GM12891 (cell line): ENCODE measurements at places on chromosomes 3 and 15.

DNA sequence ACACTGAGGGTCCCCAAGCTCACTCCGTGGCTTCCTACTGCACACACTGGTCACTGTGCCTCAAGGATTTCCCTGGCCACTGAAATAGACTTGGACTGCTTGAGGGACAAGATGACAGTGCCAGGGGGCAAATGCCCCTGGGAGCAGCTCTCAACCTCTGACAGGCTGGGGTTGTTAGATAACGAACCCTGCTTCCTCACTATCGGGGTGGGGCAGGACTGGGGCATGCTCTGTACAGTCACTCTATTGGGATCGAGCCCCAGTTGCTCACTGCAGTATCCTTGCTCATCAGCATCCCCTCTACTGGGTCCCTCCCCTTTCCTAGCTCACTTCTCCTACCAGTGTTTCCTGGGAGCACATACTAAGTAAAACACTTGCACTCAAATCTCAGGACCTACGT, 610.8 kb downstream of the NTRK3 start:
- no peak for DNase-seq

- DNase-seq, result no peak
These were observed 4.1 kb downstream of the RCN2 start for GRCh38 chr15:76935620-76936019.

GRCh38 chr3:189298469-189299375, 127.0 kb downstream of the TPRG1 start:
- no peak for DNase-seq

DNA sequence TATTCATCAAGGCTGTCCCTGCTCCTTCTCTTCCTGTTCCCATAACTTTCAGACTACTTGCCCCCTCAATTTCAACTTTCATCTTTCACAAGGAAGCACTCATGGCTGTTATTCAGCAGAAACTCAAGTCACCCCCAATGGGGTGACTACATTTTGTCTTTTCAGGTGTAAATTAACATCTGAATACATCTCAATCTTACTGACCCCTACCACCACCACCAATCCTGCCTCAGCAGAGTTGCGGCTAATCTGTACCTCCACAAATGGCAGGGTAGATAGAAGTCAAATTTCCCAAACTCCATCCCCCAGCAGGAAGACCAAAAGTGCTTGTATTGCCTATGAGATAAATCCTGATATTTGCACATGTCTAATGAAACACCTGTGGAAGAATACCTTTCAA, 19.2 kb downstream of the SOX2 start:
- no peak for DNase-seq

DNA sequence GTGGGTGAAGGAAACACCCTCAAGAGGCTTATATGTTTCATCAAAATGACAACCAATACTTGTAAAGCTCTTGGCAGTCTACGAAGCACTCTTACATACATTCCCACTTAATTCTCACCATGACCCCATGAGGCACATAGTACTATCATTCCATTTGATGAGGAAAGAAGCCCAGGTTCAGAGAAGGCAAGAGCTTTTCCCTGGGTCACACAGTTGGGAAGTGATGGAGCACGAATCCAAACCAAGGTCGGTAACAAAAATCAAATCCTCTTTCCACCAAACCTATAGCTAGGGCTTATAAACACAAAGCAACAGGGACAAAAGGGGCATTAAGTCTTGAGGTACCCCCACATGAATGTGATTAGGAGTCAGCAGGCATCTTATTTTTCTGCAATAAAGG, 187.1 kb downstream of the UACA start:
- no peak for DNase-seq

DNA sequence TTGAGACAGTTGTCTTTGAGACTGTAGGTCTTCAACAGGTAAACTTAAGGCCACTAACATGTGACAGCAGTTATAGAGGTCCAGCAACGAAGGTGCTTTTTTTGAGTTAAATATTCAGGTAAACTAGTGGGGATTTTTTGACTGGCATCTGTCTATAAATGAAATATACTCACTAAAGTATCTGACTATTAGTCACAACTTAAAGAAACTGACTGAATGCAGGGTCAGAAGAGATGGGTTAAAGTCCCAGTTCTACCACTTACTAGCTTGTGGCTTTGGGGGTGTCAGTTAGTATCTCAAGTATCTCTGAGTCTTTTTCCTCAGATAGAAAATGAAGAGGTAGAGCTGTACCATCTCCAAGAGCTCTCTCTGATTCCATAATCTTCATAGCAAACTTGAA, 18.0 kb downstream of the MIX23 start:
- DNase-seq, result no peak

GRCh38 chr15:90232196-90232595, 1.5 kb downstream of the CIB1 start:
- DNase-seq, result no peak

GRCh38 chr15:52790941-52791751, 1.0 kb upstream of the ONECUT1 start:
- DNase-seq, result no peak

GRCh38 chr3:27680517-27681246, 41.4 kb downstream of the EOMES start:
- no peak for DNase-seq

DNA sequence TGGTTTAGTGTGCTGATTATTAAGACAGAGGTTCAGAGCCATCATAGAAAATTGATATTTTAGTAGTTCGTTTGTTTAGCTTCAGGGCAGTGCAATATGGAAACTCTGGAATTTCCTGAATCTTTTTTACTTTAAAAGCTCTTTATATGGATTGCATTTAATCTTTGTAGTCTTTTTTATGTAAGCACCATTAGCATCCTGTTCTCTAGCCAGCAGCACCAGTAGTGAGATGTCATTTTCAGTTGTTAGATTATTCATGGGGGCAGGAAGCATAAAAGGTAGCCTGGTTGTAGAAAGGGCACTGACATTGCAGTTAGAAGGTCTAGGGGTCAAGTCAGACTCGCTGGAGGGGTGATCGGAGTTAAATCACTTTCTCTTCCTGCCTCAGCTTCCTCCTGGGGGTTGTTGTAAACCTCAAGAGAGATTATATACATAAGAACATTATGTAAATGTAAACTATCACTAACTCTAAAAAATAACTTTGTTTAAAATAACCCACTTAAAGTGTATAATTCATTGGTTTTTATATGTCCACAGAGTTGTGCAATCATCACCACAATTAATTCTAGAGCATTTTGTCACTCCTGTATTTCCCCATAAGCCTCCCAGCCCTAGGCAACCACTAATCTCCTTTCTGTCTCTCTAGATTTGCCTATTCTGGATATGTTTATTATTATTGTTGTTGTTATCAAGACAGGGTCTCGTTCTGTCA, 31.4 kb upstream of the ITPKA start:
- no peak for DNase-seq

- DNase-seq, result no peak
These were observed 1.2 kb downstream of the FAM98B start for GRCh38 chr15:38455092-38455491.

GRCh38 chr15:98416222-98416855, 232.0 kb upstream of the IGF1R start:
- no peak for DNase-seq

DNA sequence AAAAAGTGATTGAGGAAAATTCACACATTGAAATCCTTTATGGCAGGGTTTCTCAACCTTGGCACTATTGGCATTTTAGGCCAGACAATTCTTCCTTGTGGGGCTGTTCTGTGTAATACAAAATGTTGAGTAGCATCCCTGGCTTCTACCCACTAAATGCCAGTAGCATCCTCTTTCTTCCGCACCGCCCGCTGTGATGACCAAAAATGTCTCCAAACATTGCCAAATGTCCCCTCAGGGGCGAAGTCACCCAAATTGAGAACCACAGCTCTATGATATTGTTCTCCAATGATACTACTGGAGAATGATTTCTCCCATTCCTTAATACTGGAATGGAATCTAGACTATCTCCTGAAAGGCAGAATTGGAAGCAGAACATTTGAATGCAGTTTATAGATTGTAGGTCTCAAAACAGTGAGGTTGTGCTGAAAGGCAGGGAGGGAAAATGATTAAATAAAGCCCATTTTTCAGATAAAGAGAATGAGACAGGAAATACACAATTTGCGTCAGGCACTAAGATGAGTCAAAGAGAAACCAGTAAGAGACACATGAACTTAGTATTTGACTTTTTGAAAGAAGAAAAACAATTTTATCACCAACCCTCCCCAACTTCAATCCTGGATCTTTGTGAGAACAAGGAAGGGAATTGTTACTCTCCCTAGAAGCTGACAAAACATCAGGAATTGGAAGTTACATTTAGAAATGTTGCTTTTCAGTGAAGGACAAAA, 101.6 kb upstream of the TNIK start:
- DNase-seq, result no peak

- DNase-seq, result no peak
These were observed 379.4 kb upstream of the CFAP20DC start for GRCh38 chr3:59429198-59429597.

DNA sequence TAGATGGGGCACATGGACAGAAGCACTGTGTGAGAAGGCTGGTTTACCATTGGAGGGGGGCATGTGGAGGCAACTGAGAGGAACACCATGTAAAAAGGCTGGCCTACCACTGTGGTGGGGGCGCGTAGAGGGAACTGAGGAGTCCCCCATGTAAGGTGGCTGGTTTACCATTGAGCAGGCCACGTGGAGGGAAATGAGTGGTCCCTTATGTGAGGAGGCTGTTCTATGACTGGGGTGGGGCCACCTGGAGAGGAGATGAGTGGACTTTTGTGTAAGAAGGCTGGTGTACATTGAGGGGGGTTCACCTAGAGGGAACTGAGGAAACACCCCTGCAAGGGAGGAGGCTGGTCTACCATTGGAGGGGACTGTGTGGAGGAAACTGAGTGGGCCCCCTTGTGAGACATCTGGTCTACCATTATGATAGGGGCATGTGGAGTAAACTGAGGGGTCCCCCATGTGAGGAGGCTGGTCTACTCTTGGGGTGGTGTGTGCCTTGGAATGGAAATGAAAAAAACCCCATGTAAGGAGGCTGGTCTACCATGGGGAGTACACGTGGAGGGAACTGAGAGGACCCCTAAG, 156.9 kb downstream of the FBLN2 start:
- DNase-seq, result no peak

- no peak for DNase-seq
These were observed 318.1 kb upstream of the GRM7 start for GRCh38 chr3:6542795-6543194.
